ENCODE measurements at places on chromosomes 4 and X.
A peak's percentile ranks its signal among the peaks of the same experiment; 100 is the strongest.

- DNase-seq: no peak
Measured at GRCh38 chr4:145418739-145419138, 62.9 kb upstream of the SMAD1 start.

DNA sequence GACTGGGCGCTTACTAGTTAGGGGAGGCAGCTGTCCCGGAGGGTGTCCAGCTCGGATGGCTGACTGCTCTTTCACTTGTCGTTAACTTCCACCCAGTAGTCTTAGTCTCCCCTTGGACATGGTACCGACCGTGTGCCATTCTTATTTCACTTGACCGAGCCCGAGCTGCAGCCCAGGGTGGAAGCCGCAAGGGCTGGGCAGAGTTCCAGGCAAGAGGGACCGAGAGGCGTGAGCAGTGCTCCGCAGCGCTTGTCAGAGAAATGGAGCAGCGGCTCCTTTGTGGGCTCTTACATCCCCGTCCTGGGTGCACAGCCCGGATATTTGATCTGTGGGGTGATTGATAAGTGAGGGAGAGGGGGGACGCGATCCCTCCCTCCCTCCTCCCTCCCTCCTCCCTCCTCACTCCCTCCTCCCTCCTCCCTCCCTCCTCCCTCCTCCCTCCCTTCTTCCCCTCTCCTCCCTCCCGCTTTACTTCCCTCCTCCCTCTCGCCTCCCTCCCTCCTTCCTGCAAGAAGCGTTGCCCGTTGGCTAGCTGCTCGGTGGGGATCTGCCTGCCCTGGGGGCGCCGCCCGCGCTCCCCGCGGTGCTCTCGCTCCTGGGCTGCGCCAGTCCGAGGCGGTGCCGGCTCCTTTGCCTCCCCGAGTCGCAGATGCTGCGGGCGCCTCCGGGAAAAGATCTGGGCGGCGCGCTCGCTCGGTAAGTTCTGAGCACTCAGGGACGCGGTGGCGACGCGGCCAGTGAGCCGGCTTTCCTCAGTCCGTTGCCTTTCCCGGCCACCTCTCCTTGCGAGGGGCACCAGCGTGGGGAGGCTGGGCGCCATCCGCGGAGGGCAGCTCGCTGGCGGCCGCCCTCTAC is at the start of gene SLITRK2:
Gene SLITRK2 (plus strand): TSS at position 499 of the 855 bp plus-strand sequence. CDS start 4,597 bp downstream, outside the sequence.
- DNase-seq: no peak

- peak; percentile 22 for DNase-seq
Measured at GRCh38 chrX:149825424-149825823, 43.7 kb downstream of the MAGEA9 start.

- DNase-seq: no peak
Measured at GRCh38 chr4:143185253-143186107, 763 bp downstream of the USP38 start.

DNA sequence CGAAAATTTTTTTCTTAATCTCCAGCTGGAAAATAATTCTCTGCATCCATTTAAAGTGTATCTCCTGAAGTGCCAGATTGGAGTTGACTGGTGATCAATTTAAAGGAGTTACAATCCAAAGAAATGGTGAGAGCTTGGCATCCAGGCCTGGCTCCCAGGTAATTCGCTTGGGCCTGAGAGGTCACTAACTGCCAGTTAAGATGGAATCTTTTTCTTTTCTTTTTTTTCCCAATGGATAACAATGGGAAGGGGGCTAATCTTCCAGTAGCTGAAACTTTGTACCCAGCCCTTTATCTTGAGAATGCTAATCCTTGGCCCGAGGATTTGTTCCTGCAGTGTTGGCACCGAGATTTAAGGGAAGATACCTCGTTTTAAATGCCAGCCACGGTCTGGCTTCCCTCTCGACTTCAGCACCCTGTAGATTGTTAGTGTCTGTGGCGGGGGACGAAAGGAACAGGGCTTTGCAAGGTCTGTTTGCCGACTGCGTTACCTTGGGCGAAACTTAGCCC is 13.3 kb upstream of the PITX2 start:
- DNase-seq: no peak

DNA sequence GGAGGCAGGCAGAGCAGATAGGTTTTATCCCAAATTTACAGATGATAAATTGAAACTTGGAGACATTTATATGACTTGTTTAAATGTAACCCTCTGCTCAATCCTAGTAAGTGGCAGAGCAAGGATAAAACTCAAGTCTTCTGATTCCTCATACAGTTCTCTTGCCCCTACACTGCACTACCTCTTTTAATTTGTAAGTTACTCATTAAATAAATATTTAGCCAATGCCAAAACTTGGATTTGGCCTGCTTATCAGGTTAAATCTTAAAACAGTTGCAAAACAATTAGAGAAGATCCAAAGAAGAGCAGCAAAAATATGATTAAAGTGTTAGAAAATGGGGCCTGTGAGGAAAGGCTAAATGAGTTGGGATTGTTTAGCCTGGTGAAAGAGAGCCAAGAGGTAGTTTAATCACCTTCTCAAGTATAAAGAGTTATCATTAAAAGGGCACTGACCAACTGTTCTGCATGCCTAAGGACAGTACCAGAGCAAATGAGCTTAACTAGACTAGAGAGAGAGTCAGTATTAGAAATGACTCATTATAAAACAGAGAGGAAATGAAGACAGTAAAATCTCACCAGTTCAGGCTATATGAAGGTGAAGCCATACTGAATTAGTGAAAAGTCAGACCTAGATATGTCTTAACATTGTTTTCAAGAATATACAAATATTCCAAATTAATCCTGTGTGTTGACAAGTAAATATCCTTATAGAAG is 146.3 kb downstream of the GRIA3 start:
- DNase-seq: no peak

DNA sequence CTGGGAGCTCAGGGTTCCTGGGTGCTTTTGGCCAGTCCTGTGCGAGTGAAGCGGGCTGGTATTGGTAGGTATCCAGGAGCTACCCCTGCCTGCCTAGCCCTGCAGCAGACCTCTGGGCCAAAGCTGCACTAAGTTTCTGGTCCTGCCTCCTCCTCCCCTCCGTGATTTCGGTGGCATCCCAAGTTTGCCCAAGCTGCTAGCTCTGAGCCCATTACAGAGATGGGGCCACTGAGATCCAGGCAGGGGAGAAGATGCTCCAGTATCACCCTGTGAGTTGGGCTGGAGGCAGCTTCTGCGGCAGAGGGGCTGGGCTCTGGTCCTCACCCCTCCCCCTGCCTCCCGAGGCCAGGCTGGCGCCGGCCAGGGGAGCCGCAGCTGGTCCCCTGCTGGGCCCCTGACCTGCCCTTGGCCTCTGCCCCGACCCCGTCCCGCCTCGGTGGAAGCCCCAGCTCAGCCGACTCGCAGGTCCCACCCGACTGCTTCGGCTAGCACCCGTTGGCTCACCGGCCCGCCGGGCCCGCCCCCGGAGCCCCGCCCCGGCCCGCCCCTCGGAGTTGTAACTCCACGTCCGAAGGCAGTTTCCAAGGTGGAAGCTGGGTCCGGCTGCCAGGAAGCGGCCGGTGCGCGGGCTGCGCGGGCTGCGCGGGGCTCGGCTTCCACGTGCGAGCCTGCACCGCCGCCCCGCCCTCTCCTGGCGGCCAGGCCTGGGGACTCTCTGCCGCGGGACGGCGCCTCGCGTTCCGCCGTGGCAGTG is at the start of gene DUSP9:
Gene DUSP9 (plus strand): TSS at position 584 of the 754 bp plus-strand sequence. CDS start 751 bp downstream, outside the sequence.
- DNase-seq: no peak

- DNase-seq: no peak
Measured at GRCh38 chr4:17667653-17668201, 53.3 kb downstream of the MED28 start.

DNA sequence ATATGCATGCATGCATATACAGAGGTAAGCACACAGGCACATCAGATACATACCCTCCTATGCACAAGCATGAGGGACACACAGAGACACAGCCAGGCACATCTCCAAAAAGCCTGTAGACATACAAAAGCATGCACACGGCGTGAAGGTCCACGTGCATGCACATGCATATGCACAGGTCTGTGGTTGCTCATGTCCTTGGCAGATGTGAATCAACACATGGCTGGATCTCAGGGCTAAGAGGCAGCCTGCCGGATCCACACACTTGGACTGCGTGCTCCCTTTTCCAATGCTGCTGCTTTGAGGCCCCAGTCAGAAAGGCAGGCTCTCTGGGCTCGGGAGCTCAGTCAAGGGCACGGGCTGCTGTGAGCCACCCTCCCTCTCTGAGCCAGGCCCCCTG is 3.6 kb downstream of the STARD8 start:
- no peak for DNase-seq

- DNase-seq: peak; percentile 58
Measured at GRCh38 chrX:136063340-136064079, 78.3 kb downstream of the SLC9A6 start.

DNA sequence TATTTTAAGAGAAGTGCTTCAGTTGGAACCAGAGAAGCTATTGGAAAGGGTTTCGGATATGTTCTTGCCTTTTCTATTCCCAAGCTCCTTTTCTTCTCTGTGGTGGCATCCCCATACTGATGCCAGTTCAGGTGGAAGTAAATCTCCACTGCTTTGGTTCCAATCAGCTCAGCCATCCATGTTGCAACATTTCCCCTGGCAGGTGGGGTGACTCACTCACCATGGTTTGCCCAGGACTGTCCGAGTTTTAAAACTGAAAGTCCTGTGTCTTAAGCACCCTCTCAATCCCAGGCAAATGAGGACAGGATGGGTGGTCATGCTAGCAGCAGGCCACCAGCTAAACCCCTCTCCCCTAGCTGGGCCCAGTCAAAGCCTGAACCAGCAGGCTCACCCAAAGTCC is 15.1 kb downstream of the RAI2 start:
- DNase-seq: no peak

All from brain microvascular endothelial cell (primary cell).